ENCODE measurements at places on chromosomes 6 and 20.

- no peak for DNase-seq
These were observed 360 bp downstream of the ANKRD60 start for GRCh38 chr20:58228103-58228483.

DNA sequence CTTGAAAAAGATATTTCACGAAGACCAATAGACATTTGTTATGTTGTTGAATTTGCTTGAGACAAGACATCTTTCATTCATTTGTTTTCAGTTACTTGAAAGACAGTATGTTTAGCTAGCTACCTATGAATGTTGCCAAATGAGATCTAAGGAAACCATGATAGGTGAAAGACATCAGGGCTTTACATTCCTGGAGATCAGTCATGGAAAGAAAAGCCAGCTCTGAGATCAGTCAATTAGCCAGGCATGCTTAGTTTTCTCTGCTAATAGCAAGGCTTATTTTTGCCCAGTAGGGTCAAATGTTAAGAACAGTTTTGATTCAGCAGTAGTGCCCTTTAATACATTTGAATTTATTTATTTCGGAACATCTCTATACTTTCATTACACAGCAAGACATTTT, 116.5 kb upstream of the EDN1 start:
- DNase-seq = no peak

GRCh38 chr6:118401325-118401975, 146.6 kb upstream of the PLN start:
- DNase-seq = no peak

GRCh38 chr20:37987602-37988290, 45.5 kb downstream of the TTI1 start:
- peak; percentile 85 for DNase-seq

GRCh38 chr6:149729824-149730223, 11.9 kb upstream of the LATS1 start:
- DNase-seq = no peak

- no peak for DNase-seq
These were observed 170.2 kb downstream of the ZDHHC14 start for GRCh38 chr6:157551041-157551832.

- no peak for DNase-seq
These were observed 24.6 kb downstream of the TRAM2 start for GRCh38 chr6:52552278-52552643.

DNA sequence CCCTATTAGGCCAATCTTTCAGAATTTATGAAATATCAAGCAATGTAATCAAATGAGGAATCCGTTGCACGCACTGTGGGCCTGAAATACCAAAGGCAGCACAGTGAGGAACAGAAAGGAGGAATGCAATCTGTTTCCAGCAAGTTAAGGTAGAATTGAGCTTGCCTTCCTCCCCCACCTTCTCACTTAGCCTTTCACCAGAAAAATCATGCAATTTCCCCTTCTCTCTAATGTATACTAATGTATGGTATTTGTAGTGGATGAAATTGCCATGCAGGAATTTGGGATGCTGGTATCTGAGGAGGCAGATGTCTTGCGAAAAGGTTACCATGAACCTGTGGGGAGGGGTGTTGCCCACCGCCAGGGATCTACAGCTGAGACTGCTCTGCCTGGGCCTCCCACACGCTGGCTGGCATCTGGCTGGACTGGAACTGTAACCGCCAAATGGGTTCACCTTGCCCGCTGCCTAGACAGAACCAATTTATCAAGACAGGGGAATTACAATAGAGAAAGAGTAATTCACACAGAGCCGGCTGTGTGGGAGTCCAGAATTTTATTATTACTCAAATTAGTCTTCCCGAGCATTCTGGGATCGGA, 222.4 kb upstream of the MYLIP start:
- DNase-seq = no peak

- no peak for DNase-seq
These were observed 59.1 kb downstream of the EZR start for GRCh38 chr6:158759966-158760617.

DNA sequence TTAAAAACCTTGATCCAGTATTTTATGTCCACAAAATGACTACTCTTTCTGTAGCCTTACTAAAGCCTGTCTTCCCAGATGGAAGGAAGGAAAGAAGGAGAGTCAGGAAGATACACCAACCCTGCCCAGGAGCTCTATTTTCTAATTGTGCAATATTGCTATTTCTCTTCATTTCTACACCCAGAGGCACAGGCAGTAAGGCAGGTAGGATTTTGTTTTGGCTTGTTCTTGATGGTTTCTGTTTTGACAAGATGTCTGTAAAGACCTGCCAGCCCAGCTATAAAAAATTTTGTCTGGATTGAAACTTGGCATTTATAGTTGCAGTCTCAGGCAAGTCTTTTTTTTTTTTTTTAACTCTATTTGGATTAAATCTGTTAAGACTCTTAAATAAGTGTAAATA, 587.5 kb upstream of the ARID1B start:
- no peak for DNase-seq

DNA sequence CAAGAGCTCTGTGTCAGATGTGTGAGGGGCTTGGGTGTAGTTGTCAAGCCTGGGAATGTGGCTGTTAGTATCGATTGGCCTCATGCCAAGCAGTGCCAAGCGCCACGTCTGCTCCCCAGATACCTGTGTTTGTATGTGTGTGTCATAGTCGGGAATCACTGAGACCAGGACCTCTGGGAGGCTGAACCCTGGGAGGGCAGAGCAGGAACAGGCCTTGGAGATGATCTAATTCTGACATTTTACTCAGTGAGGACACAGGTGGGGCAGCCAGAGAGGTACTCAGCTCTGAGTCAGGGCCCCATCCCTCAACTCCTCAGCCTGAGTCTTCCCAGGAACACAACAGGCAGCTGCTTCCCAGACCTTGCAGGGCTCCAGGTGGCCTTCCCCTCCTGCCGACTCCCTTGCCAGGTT, 51.2 kb upstream of the FANCE start:
- no peak for DNase-seq

- DNase-seq = peak; percentile 33
These were observed at the start of gene SLC52A3 for GRCh38 chr20:768426-768978. SLC52A3 (minus strand) TSS chr20:768500; CDS start chr20:765774, 2,726 bp downstream.

DNA sequence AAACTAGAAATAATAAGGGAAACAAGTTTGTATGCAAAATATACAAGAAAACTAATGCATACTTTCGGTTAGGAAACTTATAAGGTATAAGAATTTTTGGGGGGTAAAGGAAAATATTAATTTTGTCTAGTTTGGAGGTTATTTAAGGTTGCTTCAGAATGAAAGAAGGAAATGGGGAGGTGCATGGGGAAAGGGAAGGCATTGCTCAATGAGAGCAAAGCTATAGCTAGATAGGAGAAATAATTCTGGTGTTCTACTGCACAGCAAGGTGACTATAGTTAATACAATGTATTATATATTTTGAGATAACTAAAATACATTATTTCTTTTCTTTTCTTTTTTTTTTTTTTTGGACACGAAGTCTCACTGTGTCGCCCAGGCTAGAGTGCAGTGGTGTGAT, 5.4 kb upstream of the MYMX start:
- no peak for DNase-seq

- no peak for DNase-seq
These were observed 34.2 kb downstream of the NHSL1 start for GRCh38 chr6:138465007-138465645.

DNA sequence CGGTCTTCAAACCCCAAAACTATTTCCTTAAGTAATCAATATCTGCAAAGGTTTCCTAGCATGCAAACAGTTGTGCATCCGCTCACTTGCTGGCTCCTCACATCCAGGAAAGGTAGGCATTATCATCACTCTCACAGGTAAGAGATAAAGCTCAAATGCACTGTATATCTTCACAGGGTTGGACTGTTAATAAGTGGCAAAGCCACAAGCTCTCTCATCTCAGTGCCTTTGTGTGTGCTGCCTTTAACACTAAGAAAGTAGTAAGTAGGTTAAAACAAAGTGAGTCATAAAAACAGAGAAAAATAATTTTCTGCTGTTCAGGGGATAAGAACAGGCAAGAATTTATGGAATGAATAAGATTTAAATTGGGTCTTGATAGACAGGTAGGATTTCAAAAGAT, 21.3 kb downstream of the MAN1A1 start:
- DNase-seq = no peak

- DNase-seq = no peak
These were observed 39.6 kb downstream of the PLCG1 start for GRCh38 chr20:41176711-41177552.

GRCh38 chr6:148364056-148364824, 21.6 kb downstream of the SASH1 start:
- DNase-seq = no peak

DNA sequence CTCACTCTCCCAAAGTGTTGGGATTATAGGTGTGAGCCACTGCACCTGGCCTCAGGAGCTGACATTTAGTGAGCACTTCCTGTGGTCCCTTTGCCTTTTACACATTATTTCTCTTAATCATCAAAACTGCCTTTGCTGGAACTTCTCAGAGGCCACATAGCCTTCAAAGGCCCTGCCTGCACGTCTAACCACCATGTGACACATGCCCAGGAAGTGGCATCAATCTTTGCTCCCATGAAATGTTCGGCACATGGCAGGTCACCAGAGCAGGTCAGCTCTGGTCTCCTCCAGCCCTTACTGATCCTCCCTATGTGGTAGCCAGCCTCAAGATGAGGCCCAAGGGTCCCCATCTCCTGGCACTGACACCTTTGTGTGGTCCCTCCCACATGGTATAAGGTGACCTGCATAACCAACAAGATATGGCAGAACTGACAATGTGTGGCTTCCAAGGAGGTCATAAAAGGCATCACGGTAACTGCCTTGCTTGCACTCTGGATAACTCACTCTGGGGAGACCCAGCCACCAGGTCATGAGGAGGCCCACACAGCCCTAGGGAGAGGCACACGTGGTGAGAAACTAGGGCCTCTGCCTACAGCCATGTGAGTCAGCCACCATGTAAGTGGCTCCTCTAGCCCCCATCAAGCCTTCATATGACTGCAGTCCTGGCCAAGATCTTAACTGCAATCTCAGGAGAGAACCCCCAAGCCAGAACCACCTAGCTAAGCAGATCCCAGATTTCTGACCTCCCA, 28.8 kb upstream of the HMGA1 start:
- DNase-seq = no peak

GRCh38 chr20:36677422-36677771, 31.4 kb upstream of the SLA2 start:
- DNase-seq = no peak

DNA sequence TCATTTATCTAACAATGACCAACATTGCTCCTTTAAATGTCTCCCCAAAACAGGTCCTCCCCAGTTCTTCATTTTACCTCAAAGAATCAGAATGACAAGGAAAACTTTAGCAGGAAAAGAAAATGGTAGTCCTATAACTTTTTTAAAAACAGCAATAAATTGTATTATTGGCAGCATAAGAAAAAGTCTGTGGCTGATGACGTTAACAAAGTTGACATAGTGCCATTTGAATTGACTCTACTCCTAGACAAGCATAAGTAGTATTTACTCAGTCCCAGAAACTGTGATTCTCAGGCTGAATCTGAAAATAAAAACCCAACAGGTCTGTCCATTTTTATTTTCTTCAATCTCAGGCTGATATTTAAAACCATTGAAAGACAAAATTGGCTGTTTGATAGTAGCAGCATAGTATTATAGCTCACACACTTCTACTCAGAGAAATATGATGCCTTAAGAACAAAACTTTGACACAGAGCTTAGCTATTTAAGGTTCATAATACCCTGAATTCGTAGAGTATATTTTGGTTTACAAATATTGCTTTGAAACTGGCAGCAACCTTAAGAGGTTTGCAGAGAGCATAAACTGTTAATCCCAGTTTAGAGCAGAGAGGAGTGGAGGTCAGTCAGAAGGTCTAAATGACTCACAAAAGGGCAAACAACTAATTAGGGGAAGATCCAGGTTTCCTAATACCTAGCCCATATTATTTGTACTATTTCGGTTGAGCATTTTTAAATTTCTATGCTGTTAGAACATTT, 35.0 kb upstream of the TENT5A start:
- DNase-seq = no peak

DNA sequence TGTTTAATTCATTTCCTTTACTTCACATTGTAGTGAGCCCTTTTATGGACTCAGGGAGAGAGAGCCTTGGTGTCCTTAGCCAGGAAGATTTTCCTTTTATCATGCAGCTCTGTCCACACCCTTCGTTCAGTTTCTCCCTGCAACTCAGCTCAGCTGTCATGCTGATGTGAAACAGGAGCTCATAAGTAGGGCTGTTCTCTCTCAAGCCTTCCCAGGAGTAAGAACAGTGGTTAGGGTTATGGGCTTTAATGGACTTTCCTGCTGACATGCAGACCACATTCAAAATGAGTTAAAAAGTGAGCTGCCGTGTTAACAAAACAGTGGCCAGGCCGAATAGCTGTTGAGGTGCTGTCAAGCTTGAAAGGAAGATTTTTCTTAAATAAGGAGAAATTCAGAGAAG, 104.1 kb downstream of the BCKDHB start:
- DNase-seq = peak; percentile 26

- DNase-seq = no peak
These were observed 360.7 kb downstream of the SAMD5 start for GRCh38 chr6:147869201-147869600.

GRCh38 chr6:50333696-50334095, 284.0 kb upstream of the DEFB112 start:
- no peak for DNase-seq

- peak; percentile 70 for DNase-seq
These were observed 1.4 kb downstream of the CLIC1 start for GRCh38 chr6:31734821-31735406.

DNA sequence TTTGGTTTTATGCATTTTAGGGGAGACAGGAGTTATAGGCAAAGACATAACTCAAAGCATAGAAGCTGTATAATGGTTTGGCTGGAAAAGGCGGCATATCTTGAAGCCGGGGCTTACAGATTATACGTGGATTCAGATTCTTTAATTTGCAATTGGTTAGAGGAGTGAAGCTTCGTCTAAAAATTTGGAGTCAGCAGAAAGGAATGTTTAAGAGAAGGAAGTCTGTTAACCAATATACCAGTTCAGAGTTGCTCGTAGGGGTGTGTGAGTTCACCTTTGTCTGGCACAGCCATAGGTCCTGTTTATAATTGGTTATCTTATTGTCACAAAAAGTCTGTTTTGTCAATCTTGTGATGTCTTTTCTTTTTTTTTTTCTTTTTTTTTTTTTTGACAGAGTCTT, 8.9 kb downstream of the ARHGAP40 start:
- DNase-seq = no peak

DNA sequence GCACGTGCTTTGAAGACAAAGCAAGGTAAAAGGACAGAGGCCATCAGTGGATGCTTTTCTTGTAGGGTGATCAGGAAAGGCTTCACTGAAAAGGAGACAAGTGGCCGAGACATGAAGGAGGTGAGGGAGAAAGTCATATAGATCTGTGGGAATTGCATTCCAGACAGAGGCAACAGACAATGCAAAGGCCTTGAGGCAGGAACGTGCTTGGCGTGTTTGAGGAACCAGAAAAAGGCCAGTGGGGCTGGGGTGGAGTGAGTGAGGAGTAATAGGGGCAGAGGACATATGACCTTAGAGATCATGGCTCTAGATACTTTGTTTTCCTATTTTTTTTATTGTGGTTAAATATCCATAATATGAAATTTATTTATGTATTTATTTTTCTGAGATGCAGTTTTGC, 10.5 kb upstream of the SALL4 start:
- DNase-seq = no peak
